Activated gamma-delta T cell (primary cell): ENCODE measurements at places on chromosomes 7 and 10.

GRCh38 chr7:73530800-73531199 lies 8.7 kb upstream of the BAZ1B start:
- DNase-seq = no peak

GRCh38 chr10:80552151-80552646 lies 14.5 kb downstream of the SH2D4B start:
- no peak for DNase-seq

- DNase-seq = no peak
These were observed 2.4 kb upstream of the UNC5B start for GRCh38 chr10:71209731-71210541.

DNA sequence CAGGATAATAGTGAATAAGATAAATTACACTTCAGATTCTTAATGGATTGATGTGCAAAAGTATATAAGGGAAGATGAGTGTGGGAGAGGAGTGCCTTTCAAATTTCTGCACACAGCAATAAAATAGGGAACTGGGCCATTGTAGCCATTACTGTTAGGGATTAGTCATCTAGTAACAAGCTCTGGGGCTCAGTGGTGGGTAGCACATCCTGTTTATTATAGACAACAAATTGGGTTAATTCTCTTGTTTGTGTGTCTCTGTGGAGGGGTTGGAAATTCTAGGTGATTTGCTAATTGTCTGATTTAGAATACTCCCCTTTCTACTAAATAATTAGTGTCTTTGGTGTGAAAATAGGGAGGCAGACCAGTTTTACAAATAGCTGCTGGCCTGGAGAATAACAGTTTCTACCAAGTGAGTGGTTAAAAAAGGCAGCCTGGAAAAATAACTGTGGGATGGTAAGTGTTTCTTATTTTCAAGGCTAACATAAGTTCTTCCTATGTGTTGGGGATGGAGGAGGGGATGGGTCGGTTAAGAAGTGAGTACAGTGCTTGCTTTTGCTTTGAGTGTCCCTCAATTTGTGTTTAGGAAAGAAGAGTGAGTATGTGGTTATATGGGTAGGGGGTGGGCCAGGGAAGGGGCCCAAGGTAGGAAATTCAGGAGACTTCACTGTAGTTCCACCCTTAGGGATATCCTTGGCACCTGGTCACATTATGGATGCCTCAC lies 43.3 kb upstream of the TMEM248 start:
- DNase-seq = no peak

- no peak for DNase-seq
These were observed 9.8 kb upstream of the PNPLA8 start for GRCh38 chr7:108535744-108536143.

DNA sequence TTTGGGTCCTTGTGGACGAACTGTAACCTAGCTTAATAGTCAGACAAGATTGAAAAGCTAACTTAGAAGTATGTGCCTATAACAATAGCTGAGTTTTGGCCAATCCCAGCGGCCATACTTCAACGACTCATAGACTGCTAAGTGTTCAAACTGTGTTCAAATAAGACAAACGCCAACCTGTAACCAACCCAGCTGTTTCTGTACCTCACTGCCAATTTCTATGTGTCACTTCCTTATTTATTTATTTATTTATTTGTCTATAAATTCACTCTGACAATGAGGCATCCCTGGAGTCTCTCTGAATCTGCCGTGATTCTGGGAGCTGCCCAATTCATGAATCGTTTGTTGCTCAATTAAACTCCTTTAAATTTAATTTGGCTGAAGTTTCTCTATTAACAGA lies 21.7 kb downstream of the ST8SIA6 start:
- DNase-seq = no peak

GRCh38 chr10:131162866-131163843 lies 148.4 kb downstream of the TCERG1L start:
- DNase-seq = no peak

- no peak for DNase-seq
These were observed 928 bp upstream of the CSTF2T start for GRCh38 chr10:51700228-51700817.

DNA sequence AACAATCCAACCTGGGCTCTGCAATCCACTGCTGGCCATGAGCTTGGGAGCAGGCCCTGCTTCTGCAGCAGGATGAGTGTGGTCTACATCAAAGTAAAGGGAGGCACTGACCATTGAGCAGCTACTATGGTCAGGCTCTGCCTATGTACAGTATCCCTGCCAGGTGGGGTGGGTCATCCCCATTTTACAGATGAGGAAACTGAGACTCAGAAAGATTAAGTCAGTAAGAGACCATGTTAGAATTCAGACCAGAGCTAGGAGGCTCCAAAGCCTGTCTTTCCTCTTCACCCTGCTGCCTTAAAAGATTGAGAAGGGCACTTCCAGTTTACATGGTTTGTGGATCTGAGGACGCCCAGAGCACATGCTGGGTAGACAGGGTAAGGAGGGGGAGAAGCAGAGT lies 27.1 kb upstream of the CDH23 start:
- DNase-seq = no peak

DNA sequence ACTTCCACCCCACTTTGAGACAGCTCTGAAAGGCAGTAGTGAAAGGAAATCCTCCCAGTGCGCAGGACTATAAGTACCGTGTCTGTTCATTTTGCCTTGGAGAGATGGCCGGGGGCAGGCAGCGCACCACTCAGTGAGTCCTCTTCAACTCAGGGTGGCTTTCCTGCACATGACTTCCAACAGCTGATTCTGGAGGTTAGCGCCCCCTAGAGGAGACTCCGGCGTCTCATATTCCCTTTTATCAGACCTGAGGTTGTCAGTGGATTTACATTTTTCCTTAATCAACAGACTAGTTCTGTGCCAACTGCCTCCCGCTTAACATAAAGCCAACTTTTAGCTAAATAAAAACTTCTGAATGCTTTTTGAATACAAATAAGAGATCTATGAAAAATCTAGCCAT lies 101.0 kb downstream of the HERPUD2 start:
- DNase-seq = no peak

- DNase-seq = no peak
These were observed 22.1 kb downstream of the HKDC1 start for GRCh38 chr10:69242040-69242851.
